NK-92 treated with Interleukin-12 subunit alpha and Interleukin-12 subunit beta, amount 100 ng/mL, for 24 hours (cell line): ENCODE measurements at places on chromosomes 16 and 17.

- DNase-seq, result no peak
Measured at GRCh38 chr17:40841246-40841645, 18.8 kb upstream of the KRT10 start.

GRCh38 chr16:73213732-73214455, 166.0 kb upstream of the ZFHX3 start:
- DNase-seq, result no peak

DNA sequence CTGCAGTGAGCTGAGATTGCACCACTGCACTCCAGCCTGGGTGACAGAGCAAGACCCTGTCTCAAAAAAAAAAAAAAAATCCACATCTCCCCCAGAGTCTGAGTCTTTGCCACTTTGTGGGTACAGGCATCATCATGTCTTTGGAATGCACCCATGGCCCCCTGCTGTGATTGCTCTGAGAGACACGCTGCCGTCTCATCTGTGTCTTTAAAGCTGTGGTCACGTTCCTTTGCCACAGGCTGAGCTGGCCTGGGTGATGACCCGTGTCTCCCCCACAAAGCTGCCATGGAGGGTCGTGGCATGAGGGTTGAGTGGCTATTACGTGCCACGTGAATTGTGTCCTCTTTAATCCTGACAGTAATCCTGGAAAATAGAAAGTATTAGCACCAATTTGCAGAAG, 20.2 kb downstream of the CRISPLD2 start:
- no peak for DNase-seq

DNA sequence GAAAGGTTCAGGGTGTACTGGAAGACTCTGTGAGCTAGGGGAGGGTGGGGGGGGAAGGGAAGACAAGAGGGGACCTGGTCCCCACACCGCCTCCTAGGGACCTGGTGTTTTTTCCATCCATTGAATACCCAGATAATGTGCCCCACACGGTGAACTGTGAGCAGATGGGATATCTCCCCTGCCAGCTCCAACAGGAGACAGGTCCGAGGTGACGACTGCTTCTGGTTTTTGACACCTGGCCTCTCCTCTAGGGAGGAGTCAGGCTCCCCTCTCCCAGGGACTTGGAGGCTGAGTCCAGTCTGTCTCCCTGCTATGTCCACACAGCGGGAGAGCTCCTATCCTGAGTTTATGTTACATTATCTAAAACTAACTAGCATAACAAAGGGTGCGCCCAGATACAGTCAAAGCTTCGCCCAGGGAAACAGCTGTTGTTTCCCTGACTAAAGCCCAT, 1.8 kb downstream of the MARVELD3 start:
- DNase-seq, result no peak

DNA sequence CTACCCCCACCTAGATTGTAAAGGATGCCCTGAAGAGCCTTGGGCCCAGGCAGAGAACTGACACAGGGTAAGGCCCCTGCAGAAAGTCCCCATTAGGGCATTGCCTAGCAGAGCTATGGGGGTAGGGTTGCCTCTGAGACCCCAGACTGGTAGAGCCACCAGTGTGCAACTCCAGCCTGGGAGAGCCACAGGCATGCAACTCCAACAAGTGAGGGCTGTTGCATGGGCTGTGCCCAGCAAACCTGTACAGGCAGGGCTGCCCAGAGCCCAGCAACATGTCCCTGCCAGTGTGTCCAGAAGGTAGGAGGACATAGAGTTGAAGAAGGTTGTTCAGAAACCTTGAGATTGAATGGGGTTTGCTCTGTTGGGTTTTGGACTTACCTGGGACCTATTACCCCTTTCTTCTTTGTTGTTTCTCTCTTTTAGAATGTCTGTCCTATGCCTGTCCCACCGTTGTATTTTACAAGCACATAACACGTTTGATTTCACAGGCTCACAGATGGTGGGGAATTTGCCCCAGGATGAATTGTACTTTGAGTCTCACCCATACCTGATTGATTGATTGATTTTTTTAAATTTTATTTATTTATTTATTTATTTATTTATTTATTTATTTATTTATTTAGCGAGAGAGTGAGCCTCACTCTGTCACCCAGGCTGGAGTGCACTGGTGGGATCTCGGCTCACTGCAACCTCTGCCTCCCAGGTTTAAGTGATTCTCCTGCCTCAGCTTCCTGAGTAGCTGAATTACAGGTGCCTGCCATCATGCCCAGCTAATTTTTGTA, 16.4 kb downstream of the SGF29 start:
- no peak for DNase-seq

DNA sequence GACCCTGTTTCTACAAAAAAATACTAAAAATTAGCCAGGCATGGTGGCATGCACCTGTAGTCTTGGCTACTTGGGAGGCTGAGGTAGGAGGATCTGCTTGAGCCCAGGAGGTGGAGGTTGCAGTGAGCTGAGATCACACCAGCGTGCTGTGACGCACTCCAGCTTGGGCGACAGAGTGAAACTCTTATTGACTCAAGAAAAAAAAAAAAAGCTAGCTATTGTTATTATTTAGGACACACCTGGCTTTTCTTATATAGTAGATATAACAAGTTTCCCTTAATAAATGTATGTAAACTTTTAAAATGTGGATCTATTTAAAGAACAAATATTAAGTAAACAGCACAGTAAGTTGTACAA, 1.8 kb downstream of the RABEP2 start:
- DNase-seq, result no peak

DNA sequence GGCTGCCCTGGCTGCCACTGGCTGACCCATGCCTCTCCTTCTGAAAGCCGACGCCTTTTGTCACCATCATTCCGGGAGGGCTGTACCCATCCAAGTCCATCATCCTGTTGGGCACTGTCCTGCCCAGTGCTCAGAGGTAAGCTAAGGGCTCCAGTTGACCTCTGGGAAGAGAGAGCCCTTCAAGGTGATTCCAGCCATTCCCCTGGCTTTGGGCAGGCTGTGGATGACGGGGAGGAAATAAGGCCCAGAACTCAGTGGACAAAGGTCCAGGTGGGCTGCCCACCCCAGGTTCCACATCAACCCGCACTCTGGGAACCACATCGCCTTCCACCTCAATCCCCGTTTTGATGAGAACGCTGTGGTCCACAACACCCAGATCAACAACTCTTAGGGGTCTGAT, 45.8 kb downstream of the NOS2 start:
- no peak for DNase-seq
